Stimulated activated CD8-positive, alpha-beta memory T cell treated with anti-CD3 and anti-CD28 coated beads, Interleukin-4, amount 100 ng/mL, for 24 hours (primary cell): ENCODE measurements at places on chromosomes 3 and 15.

DNA sequence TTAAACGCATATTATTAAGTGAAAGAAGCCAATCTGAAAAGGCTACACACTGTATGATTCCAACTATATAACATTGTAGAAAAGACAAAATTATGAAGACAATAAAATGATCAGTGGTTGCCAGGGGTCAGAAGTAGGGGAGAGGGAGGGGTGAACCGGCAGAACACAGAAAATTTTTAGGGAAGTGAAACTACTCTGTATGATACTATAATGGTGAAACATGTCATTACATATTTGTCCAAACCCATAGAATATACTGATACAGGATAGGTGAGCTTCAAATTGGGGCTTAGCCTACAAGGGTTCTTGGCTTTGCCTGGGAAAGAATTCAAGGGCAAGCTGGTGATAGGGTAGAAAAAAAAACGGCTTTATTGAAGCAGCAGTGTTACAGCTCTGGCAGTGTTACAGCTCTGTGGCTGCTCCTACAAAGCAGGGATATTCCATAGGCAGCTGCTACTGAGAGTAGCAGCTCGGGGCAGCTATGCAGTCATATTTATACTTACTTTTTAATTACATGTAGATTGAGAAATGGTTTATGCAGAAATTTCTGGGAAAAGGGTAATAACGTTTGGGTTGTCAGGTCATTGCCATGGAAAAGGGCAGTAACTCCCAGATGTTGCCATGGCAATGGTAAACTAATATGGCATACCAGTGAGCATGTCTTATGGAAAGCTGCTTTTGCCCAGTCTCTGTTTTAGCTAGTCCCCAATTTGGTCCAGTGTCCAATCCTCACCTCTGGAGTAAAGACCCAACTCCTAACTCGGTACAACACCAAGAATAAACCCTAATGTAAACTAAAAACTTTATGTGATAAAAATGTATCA lies 125.1 kb upstream of the SLC25A36 start:
- DNase-seq = no peak

DNA sequence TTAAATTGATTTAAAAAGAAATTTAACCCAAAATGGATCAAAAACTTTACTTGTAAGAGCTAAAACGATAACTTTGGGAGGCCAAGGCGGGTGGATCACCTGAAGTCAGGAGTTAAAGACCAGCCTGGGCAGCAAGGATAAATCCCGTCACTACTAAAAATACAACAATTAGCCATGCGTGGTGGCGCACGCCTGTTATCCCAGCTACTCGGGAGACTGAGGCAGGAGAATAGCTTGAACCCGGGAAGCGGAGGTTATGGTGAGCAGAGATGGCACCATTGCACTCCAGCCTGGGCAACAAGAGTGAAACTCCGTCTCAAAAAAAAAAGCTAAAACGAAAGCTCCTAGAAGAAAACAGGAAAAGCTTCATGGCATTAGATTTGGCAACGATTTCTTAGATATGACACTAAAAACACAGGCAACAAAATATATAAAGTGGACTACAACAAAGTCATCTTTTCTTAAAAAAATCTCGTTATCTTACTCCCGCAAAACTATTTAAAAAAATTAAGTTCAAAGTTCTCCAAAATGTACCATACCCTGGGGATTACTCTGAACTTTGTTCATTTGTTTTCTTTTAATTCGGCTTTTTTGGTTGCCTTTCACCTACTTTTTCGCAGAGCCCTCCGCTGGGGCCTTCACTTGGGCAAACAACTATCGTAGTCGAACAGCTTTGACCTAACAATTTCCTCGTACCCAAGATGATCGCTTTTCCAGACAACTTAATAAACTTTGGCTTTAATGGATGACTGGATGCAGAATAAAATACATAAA lies 2.9 kb downstream of the HDDC3 start:
- no peak for DNase-seq

DNA sequence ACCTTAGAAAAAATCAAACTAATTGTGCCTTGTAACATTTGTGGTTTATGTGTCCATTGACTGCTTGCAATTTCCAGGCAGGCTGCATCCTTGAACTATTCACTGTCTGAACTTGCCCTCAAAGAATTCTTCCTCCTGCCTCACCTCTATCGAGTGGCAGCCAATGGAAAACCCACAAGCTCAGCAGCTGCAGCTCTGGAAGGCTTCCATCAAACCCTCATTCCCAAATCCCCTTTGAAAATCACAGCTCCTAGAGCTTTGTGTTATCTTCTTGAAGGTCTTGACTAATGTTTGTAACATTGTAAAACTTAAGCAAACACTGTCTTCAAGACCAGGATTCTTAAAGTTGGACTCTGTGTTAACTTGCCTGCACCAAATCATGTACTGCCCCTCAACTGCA lies 81.1 kb downstream of the FILIP1L start:
- DNase-seq = no peak

- DNase-seq = no peak
Observed at GRCh38 chr3:48433472-48434118, 3.7 kb upstream of the PLXNB1 start.

GRCh38 chr3:100209948-100210771 lies 50.6 kb upstream of the TBC1D23 start:
- no peak for DNase-seq

- no peak for DNase-seq
Observed at GRCh38 chr15:71598741-71599140, 211.6 kb upstream of the NR2E3 start.

DNA sequence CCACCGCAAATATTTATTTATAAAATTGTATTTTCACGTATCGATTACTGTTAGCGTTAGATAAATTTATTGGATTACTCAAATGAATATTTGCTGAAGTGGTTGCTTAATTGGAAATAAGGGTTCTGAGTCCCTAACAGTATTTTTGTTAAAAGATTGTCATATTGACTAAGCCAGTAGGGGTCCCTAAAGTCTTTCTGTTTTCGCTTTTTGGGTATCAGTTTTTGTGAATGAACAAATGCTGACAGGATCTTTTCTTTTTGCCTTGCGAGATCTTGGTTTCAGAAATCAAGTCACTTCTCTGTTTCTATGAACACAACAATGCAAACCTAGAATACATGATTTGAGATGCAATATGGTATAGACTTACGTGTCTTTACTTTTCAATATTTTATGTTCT lies 7.1 kb downstream of the RAD51 start:
- no peak for DNase-seq

- no peak for DNase-seq
Observed at GRCh38 chr3:89947337-89947954, 840.0 kb downstream of the EPHA3 start.

GRCh38 chr3:53361852-53362251 lies 14.5 kb upstream of the DCP1A start:
- no peak for DNase-seq

- no peak for DNase-seq
Observed at GRCh38 chr3:195302431-195302830, 31.5 kb upstream of the XXYLT1 start.

GRCh38 chr15:65374821-65375401 lies 2.9 kb downstream of the IGDCC3 start:
- DNase-seq = no peak

GRCh38 chr3:166283840-166284239 lies 446.6 kb upstream of the BCHE start:
- no peak for DNase-seq

- no peak for DNase-seq
Observed at GRCh38 chr3:132973441-132973840, 64.8 kb upstream of the TMEM108 start.
